ENCODE measurements at places on chromosomes 2 and 18. TPM values are rescaled to one million over a fixed set of nuclear protein-coding genes. Genes with fewer than 3 reads are reported as not detected.

The ABCB11 gene
- total RNA-seq: 0.02 TPM

The ICOS gene
- not detected for total RNA-seq

The FER1L5 gene
- not detected for total RNA-seq

The CENPA gene
- 54.6 TPM for total RNA-seq

The PLCL1 gene
- not detected for total RNA-seq

The RUFY4 gene
- not detected for total RNA-seq

The NGEF gene
- 16.8 TPM for total RNA-seq

The PDE11A gene
- 0.40 TPM for total RNA-seq

The CTIF gene
- 13.5 TPM for total RNA-seq

The CRYGA gene
- not detected for total RNA-seq

The MC4R gene
- total RNA-seq: not detected

The COLEC12 gene
- total RNA-seq: 0.06 TPM

The INHBB gene
- 14.2 TPM for total RNA-seq

The RASGRP3 gene
- total RNA-seq: 1.6 TPM

The ADCYAP1 gene
- total RNA-seq: not detected

The CAVIN2 gene
- total RNA-seq: 11.9 TPM

The SP140L gene
- total RNA-seq: 4.1 TPM

The SP9 gene
- total RNA-seq: 2.9 TPM

The POMC gene
- not detected for total RNA-seq

The DTNB gene
- 9.6 TPM for total RNA-seq

The RESP18 gene
- not detected for total RNA-seq

The ANKRD30B gene
- total RNA-seq: not detected

The ANAPC1 gene
- total RNA-seq: 38.5 TPM

The UGT1A8 gene
- total RNA-seq: not detected

Data from A549 treated with DMSO at 1 μM for 4 hours (cell line).